ENCODE measurements at places on chromosomes 2 and 18.
A peak's percentile ranks its signal among the peaks of the same experiment; 100 is the strongest.

- DNase-seq = no peak
Observed at GRCh38 chr2:1744446-1745170, at the start of gene PXDN. Gene PXDN, minus strand, starts transcription at chr2:1744515. Its CDS starts 60 bp downstream, at chr2:1744455.

- peak; percentile 26 for DNase-seq
Observed at GRCh38 chr2:62313449-62314227, 117.7 kb downstream of the B3GNT2 start.

GRCh38 chr18:76923485-76924085 lies 101.2 kb downstream of the ZNF236 start:
- no peak for DNase-seq

DNA sequence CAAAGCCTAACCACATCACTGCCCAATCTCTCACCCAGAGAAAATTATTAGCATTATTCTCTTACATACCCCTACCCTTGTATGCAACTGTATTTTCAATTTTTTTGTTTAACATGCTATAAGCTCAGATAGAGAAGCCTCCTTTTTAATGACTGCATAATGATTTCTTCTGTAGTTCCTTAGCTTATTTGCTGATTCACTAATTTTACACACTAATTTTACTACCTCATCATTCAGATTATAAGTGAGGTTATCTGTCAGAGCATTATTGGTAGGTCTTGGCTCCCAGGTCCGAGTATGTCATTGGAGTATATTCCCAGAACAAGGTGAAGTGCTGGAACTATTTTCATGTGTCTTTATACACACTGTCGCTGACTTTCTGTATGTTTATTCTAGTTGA lies 45.4 kb downstream of the RHBDD1 start:
- no peak for DNase-seq

- DNase-seq = no peak
Observed at GRCh38 chr18:33914399-33914798, 310.3 kb downstream of the NOL4 start.

- DNase-seq = no peak
Observed at GRCh38 chr2:98297817-98298682, 48.2 kb upstream of the CNGA3 start.

- no peak for DNase-seq
Observed at GRCh38 chr2:181894381-181894780, 2.9 kb downstream of the ITPRID2 start.

GRCh38 chr18:70425236-70425635 lies 136.4 kb downstream of the SOCS6 start:
- no peak for DNase-seq

Measured in GF-D8 (cell line).